ENCODE measurements at places on chromosomes 6 and 20. TPM values are rescaled to one million over a fixed set of nuclear protein-coding genes. Genes with fewer than 3 reads are reported as not detected.

DNA sequence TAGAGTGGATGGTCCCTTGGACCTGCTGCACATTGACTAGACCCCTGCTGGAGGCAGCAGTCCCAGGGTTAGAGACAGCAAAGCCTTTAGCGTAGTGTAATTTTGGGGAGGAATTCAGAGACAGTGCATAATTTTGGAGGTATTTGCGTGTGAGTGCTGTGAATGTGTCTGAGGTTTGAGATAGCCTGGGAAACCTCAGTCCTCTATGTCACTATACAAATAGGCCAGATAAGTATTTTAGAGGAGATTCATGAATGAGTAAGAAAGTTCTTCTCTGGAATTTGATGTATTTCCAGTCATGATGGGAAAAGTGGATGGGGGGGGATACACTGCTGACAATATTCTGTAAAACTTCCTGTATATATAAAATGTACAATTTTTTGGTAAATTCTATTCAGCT, 25.8 kb upstream of the MTRF1L start:
- peak; percentile 31 for DNase-seq

The ECT2L gene
- not detected for total RNA-seq

The GPX5 gene
- total RNA-seq = not detected

GRCh38 chr6:128882991-128883611, at the start of gene LAMA2:
LAMA2 (plus strand) TSS chr6:128883138; CDS start chr6:128883246, 108 bp downstream.
- peak; percentile 55 for DNase-seq

Data from IMR-90 (cell line).